ENCODE measurements at places on chromosomes 11 and 22. TPM values are rescaled to one million over a fixed set of nuclear protein-coding genes. Genes with fewer than 3 reads are reported as not detected.

DNA sequence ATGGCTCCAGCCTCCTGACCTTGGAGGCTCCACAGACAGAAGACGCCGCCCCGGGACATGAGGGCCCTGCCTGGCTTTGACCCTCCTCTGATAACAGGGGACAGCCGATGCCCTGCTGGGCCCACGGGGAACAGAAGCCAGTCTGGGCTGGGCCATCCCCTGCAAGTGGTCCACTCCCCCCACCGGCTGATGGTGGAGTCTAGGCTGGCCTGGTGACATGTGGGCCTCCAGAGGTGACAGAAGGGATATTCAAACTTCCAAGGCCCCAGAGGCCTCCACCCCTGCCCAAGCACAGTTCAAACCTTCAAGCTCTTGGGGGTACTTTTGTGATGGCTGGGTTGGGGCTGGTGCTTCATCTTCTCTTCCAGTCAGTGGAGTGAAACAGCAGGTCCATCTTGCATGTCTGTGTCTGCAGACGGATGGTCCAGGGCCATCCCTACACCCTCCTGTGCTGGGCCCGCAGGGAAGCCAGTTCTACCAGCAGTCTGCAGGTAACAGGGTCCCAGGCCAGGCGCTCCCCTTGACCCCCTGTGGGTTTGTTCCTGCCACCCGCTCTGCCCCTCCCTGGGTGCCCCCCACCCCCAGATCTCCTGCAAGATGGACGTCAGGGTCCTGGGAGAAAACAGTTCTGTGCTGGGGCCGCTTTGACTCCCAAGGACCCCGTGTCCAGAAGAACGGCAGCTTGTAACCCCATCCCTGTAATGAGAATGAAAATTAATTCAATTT is 929.9 kb downstream of the BRD1 start:
- H3K36me3 ChIP-seq: no peaks in the 10 kb centered on the region
- no peak overlapping the region for H3K4me3 ChIP-seq
- H3K4me1 ChIP-seq: no peaks in the 10 kb centered on the region
- no peak overlapping the region for H3K27ac ChIP-seq
- no peak for DNase-seq
- peaks cover 27% of the 10 kb centered on the region for H3K27me3 ChIP-seq

- peaks cover 6% of the 10 kb centered on the region for H3K4me1 ChIP-seq
- no peak overlapping the region for H3K4me3 ChIP-seq
- peak; percentile 74 for DNase-seq
- H3K27ac ChIP-seq: peak overlapping the region; percentile 92
- no peaks in the 10 kb centered on the region for H3K27me3 ChIP-seq
- peaks cover 22% of the 10 kb centered on the region for H3K36me3 ChIP-seq
These were observed 26.9 kb downstream of the SNAP29 start for GRCh38 chr22:20885557-20886323.

DNA sequence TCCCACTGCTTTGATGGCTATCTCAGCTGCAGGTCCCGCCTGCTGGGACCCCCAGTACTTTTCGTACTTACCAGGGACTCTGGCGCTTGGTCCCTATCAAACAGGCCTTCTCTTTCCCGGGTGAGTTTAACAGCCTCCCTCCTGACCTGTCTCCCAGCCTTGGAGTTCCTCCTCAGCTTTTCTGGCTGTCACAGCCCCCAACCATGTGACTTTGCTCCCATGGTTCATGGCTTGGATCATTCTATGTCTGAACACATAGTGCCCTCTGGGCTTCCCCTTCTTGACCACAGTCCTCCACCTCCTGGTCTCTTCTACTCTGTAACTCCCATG is 56.9 kb downstream of the PARVA start:
- H3K4me1 ChIP-seq: peaks cover 17% of the 10 kb centered on the region
- DNase-seq: no peak
- no peak overlapping the region for H3K27ac ChIP-seq
- no peak overlapping the region for H3K4me3 ChIP-seq

GRCh38 chr11:113189909-113190667 is 124.3 kb upstream of the TTC12 start:
- H3K27ac ChIP-seq: no peak overlapping the region
- no peaks in the 10 kb centered on the region for H3K36me3 ChIP-seq
- DNase-seq: no peak
- H3K27me3 ChIP-seq: peaks cover 13% of the 10 kb centered on the region
- H3K4me3 ChIP-seq: no peak overlapping the region
- H3K4me1 ChIP-seq: peaks cover 18% of the 10 kb centered on the region

DNA sequence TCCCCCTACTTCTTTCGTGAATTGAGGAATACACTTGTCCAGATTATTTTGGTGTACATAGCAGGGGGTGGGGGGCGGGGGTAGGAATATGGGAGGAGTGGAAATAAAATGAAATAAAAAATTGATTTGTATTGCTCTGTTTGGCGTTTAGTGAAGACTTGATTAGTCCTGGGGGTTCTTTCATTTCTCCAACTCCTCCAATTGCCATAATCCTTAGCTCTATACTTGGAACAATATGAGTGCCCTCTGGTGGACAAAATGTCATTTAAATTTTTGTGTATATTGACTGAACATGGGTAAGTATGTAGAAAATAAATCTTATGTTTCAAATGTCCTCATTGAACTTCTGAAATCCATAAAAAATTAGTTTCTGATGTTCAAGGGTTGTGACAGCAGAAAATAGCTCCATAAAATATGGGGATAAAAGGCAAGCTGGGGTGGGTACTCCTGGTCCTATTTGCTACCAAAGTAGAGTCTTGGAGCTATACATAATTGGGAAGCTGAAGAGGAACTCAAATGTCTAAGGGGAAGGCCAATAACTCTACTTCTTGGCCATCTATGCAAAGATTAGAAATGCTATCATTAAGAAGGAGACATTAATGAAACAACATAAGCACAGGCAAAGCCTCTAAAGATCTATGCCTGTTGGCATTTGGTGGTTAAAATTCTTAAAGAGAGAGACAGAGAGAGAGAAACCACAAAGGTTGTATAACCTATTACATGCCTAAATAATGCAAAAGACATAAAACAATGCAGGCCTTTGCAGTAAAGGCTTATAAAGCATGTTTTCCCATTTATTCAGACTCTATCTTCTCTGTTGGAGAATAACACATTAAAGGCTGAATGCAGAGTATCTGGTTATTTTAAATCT is 421.6 kb downstream of the METTL15 start:
- no peak for DNase-seq
- H3K27me3 ChIP-seq: no peaks in the 10 kb centered on the region

DNA sequence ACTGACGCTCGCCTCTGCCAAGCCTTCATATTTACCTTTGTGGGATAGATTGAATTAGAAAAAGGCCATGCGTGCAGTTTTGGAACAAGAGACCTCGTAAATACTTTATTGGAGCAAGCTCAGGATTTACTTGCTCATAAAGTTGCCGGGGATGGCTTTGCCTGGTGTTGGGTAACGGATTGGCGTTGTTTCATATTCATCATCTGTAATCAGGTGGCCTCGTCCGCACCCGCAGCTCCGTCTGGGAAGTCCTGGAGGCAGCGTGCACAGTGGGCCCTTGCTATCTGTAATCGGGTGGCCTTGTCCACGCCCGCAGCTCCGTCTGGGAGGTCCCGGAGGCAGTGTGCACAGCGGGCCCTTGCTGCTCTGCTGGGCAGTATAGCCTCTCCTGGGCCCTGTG is 1209.3 kb downstream of the BRD1 start:
- no peaks in the 10 kb centered on the region for H3K27me3 ChIP-seq
- no peak for DNase-seq
- no peak overlapping the region for H3K27ac ChIP-seq
- H3K4me1 ChIP-seq: no peaks in the 10 kb centered on the region
- H3K4me3 ChIP-seq: no peak overlapping the region

DNA sequence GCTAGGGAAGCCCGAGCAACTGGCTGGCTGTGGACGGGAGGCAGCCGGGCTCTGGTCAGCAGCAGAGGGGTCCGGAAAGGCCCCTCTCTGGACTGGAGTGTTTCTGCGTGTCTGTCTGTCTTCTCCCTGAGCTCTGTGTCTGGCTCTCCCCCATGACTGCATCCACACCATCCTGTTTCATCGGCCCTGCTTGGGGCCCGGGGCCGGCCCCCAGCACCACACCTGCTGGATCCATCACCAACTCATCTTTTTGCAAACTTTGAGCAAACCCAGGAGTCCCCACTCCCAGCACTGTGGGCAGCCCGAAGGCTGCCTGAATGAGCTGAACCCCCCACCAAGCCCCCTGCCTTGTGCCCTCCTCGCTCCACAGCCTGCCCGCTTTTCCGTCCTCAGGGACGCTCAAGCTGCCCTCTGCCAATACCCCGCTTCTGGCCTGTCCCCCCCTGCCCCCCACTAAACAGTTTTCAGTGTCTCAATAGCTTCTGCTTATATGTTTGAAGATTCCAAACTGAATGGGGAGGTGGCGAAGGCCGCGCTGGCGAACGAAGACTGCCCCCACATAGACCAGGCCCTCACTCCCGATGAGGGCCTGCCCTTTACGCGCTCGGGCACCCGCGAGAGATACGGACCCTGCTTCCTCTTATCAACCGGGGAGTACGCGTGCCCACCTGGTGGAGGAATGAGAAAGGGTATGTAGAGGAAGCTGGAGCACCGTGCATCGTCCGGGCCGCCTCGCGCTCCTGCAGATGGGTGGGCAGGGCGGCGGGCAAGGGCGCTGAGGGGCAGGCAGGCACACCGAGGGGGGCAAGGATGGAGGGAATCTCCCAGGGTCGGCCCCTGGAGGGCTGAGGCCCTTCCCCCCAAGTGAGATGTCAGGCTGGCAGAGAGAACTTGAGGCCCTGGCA is 44.6 kb downstream of the KCNC1 start:
- H3K27me3 ChIP-seq: peaks cover 14% of the 10 kb centered on the region
- no peak overlapping the region for H3K27ac ChIP-seq
- H3K4me3 ChIP-seq: no peak overlapping the region
- DNase-seq: no peak
- H3K4me1 ChIP-seq: no peaks in the 10 kb centered on the region

DNA sequence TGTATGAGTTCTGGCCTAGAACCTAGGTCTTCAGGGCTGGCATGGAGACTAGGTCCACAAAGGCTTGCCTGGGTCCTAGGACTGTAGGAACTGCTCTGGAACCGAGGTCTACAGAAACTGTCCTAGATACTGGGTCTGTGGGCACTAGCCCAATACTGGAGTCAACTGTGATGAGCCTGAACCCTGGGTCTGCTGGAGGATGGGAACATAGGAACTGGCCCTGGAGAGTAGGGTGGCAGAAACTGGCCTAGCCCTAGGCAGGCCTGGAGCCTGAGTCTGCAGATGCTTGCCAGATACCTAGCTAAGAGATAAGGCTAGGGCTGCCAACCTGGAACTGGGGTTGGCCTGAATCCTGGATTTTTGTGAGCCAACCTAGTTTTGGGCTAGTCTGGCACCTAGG is 19.2 kb upstream of the GLYATL2 start:
- no peak overlapping the region for H3K4me3 ChIP-seq
- H3K27me3 ChIP-seq: no peaks in the 10 kb centered on the region
- H3K36me3 ChIP-seq: peaks cover 6% of the 10 kb centered on the region
- H3K27ac ChIP-seq: no peak overlapping the region
- no peak for DNase-seq
- H3K4me1 ChIP-seq: no peaks in the 10 kb centered on the region

- no peak overlapping the region for H3K4me3 ChIP-seq
- H3K27me3 ChIP-seq: peaks cover 5% of the 10 kb centered on the region
- H3K36me3 ChIP-seq: no peaks in the 10 kb centered on the region
- H3K4me1 ChIP-seq: no peaks in the 10 kb centered on the region
- no peak for DNase-seq
- H3K27ac ChIP-seq: no peak overlapping the region
These were observed 64.7 kb downstream of the SLC1A2 start for GRCh38 chr11:35354644-35355043.

DNA sequence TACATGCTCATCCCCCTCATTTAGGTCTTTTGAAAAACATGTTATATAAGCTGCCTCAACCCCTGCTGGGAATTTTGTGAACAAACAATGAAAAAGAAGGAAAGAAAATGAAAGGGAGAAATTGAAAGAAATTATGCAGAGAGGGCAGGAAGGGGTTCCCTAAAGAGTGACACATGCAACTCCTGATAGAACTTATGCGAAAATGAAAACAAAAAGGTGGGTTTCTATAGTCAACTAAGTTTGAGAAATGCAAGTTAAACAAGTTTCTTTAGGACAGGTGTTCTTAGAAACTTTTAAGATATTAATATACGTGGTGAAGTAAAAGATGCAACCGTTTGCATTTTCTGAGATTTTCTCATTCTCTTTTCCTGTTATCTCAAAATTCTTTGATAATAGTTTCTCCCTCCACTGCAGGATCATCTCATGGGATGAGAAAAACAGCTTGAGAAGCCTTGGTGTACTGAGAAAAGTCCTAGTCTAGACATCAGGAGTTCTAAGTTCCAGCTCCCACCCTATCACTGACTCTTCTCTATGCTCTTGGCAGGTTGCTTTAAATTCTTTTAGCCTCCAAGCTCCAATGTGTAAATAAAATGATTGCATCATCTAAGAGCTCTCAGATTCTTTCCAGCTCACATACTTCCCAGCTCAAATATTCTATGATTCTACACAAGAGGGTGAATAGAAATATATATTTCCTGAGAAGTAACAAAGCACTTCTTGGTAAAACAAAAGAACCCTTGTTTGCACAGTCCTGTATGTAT is 109.2 kb downstream of the FAM76B start:
- H3K27ac ChIP-seq: no peak overlapping the region
- no peak overlapping the region for H3K4me3 ChIP-seq
- no peaks in the 10 kb centered on the region for H3K27me3 ChIP-seq
- H3K4me1 ChIP-seq: peaks cover 5% of the 10 kb centered on the region
- no peaks in the 10 kb centered on the region for H3K36me3 ChIP-seq
- no peak for DNase-seq

DNA sequence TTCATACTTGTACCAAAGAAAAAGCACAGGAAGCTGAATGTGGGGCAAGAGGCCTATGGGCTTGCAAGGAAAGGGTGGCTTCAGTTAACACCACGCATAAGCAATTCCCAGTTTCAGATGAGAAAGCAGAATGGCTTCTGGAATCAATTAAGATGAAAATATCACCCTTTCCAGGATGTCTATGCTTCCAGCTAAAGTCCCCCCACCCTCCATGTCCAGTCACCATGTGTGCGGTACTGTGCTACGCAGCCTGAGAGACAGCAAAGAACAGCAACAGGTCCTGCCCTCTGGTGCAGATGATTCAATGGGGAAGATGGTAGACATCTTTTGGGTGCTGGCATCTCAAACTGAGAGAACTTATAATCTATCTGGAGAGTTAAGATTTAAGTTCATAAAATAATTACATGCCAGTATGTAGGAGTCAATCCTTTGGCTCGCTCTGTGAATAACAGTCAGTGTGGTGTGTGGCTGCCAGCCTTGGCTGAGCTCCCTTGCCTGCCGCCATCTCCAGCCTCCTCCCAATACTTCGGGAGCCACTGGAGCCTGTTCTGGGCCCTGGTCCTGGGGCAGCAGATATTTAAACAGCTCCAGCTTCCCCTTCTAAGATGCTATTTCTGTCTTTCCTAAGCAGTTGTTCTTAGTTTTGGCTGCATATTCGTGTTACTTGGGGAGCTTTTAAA is 44.5 kb downstream of the ME3 start:
- DNase-seq: no peak
- H3K27ac ChIP-seq: no peak overlapping the region
- H3K4me3 ChIP-seq: no peak overlapping the region

GRCh38 chr11:118606844-118607228 is 579 bp upstream of the PHLDB1 start:
- H3K27ac ChIP-seq: peak overlapping the region; percentile 63
- peaks cover 26% of the 10 kb centered on the region for H3K27me3 ChIP-seq
- peaks cover 10% of the 10 kb centered on the region for H3K36me3 ChIP-seq
- peaks cover 42% of the 10 kb centered on the region for H3K4me1 ChIP-seq
- DNase-seq: no peak
- peak overlapping the region; percentile 70 for H3K4me3 ChIP-seq

The C11orf91 gene
- 0.69 TPM for total RNA-seq

The TMEM218 gene
- total RNA-seq: 18.1 TPM

The GGT1 gene
- total RNA-seq: 16.9 TPM

The TP53AIP1 gene
- total RNA-seq: 0.12 TPM

The KRTAP5-11 gene
- not detected for total RNA-seq

The ALDH3B1 gene
- total RNA-seq: not detected

The PSMD13 gene
- total RNA-seq: 103 TPM

The C11orf58 gene
- 162 TPM for total RNA-seq

Measured in progenitor cell of endocrine pancreas (in vitro differentiated cells).